Tibial nerve (tissue), 4 donors: ENCODE measurements at places on chromosomes 11 and 22. TPM values are rescaled to one million over a fixed set of nuclear protein-coding genes. Genes with fewer than 3 reads are reported as not detected.

The ACRV1 gene
- not detected for total RNA-seq

GRCh38 chr22:23008896-23009295 lies 61.4 kb upstream of the GNAZ start:
- DNase-seq, result no peak

The PDGFB gene
- total RNA-seq, result 22.2 TPM

The SPI1 gene
- total RNA-seq, result 30.6 TPM

The OR10G4 gene
- not detected for total RNA-seq

- peak; percentile 42 for DNase-seq
These were observed 56.4 kb upstream of the CD44 start for GRCh38 chr11:35082321-35083180.

The STX5 gene
- total RNA-seq, result 31.0 TPM

DNA sequence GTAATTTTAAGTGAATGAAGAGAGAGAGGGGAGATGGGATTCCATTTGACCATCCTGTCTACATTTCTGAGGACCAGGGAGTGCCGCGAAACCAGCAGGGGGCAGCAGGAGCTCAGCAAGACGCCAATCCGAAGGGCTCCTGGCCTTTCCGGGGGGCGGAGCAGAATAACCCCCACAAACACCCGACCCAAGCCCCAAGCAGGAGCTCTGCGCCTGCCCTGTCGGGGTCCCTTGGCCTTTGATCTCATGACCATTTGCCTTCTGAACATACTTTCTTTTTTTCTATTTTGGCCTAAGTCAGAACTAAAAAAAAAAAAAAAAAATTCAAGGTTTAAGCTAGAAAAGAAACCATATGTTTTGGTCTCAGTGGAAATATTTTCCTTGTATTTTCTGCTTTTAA lies 21.9 kb upstream of the SCN2B start:
- DNase-seq, result peak; percentile 75

The ENTHD1 gene
- total RNA-seq, result 0.42 TPM
